Esophagus muscularis mucosa (tissue), 4 donors: ENCODE measurements at places on chromosomes 7 and 10. TPM values are rescaled to one million over a fixed set of nuclear protein-coding genes. Genes with fewer than 3 reads are reported as not detected.

DNA sequence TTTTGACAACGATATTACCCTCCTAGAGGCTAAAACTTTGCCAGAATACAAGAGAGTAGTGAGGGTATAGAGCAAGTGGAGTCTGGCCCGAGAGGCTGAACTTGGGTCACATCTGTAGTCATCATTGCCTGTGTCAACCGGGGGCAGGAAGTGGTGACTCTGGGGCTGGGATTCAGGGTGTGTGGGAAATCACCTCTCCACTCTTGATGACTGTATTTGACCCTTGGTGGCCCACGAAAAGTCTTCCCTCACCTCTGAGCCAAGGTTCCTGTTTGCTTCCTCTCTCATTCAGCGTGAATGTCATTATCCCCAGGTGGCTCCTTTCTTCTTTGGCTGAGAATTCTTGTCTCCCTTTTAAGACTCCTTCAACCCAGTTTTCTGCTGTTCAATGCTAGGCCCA, 240.4 kb downstream of the ABCA13 start:
- H3K27ac ChIP-seq = no peak overlapping the region
- H3K4me3 ChIP-seq = no peak overlapping the region
- H3K36me3 ChIP-seq = no peaks in the 10 kb centered on the region
- no peaks in the 10 kb centered on the region for H3K27me3 ChIP-seq

GRCh38 chr10:49335364-49335972, 36.5 kb downstream of the C10orf71 start:
- no peak overlapping the region for H3K27ac ChIP-seq
- peak; percentile 72 for DNase-seq
- H3K4me3 ChIP-seq = no peak overlapping the region

DNA sequence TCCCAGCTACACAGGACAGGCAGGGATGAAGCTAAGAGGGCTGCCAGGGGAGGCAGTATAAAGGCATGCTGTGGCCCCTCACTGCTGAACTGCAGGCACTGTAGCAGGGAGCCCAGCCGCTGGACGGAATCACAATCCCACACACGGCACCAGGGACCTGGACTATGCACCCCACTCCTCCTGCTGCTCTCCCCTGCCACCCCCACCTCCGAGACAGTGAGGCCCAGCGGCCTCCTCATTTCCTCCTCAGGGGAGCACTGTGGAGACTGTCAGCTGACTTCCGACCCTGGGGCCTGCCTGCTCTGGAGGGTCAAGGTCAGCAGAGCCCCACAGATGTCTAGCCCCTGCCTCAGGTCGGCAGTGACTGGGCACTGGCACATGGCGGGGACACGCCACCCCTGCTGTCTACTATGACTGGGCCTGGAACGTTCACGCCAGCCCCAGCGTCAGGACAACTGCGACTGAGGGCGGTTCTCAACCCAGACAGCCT, 92.7 kb downstream of the FAM53B start:
- H3K4me3 ChIP-seq = no peak overlapping the region
- peaks cover 88% of the 10 kb centered on the region for H3K4me1 ChIP-seq
- H3K27ac ChIP-seq = no peak overlapping the region
- peaks cover 5% of the 10 kb centered on the region for H3K36me3 ChIP-seq

Gene GAD2
- not detected for total RNA-seq

Gene TMEM178B
- total RNA-seq = 0.42 TPM

Gene GIMAP8
- total RNA-seq = 15.5 TPM

- no peaks in the 10 kb centered on the region for H3K36me3 ChIP-seq
- no peak overlapping the region for H3K4me3 ChIP-seq
- no peaks in the 10 kb centered on the region for H3K4me1 ChIP-seq
- H3K27ac ChIP-seq = no peak overlapping the region
- peak; percentile 90 for DNase-seq
Measured at GRCh38 chr7:32364581-32364980, 125.6 kb downstream of the LSM5 start.

- no peak for DNase-seq
- H3K27ac ChIP-seq = no peak overlapping the region
- H3K27me3 ChIP-seq = no peaks in the 10 kb centered on the region
- no peaks in the 10 kb centered on the region for H3K4me1 ChIP-seq
Measured at GRCh38 chr7:150311146-150311545, 12.0 kb upstream of the LRRC61 start.

DNA sequence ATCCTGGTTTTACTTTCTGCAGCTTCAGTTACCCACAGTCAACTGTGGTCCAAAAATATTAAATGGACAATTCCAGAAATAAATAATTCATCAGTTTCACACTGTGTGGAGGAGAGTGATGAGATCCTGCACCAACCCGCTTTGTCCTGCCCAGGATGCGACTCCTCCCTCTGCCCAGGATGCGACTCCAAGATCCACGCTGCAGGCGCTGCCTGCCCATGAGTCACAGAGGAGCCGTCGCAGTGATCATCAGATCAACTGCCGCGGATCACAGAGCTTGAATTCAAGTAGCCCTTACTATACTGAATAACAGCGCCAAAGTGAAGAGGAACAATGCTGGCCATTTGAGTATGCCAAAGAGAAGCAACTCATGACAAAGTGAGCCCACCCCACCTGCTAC, 61.5 kb downstream of the GRB10 start:
- H3K36me3 ChIP-seq = no peaks in the 10 kb centered on the region
- no peak overlapping the region for H3K27ac ChIP-seq
- DNase-seq = no peak
- peaks cover 49% of the 10 kb centered on the region for H3K4me1 ChIP-seq
- H3K4me3 ChIP-seq = no peak overlapping the region

DNA sequence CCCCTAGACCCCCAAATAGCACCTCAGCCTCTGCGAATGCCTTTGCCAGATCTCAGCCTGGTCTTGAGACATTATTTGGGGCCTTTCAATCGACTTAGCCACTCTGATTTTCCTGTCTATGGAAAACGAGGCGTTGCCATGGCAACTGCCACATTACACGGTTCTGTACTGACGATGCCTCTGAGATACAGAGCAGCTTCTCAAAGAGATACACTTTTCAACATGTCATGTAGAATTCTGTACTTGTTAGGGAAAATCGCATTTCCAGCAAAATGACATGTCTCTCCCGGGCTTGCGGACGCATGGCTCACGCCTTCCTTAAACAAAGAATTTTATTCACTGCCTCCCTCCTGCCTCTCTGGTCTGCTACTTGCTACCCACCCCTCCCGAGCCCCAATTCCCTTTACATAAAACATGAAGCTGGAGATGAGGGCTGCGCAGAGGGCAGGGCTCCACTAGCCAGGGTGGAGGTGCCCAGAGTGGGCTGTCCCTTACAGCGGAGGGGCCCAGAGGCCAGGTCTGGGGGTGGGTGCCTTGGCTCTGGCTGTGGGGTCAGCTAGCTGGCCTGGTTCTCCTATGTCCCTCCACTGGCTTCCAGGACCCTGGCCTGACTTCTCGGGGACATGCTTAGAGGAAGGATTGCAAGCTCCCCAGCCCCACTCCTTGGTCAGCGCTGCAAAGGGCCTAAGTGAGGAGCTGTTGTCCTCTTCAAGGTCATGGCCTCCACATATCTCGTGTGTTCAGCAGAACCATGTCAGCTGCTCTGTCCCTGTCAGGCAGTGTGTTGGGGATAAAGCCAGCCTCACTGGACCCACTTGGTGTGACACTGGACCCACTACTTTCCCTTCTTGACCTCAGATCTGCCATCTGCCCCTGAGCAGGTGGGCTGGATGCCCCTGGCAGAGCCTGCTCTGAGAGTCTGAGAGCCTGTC, 342.5 kb downstream of the RPS24 start:
- H3K4me1 ChIP-seq = no peaks in the 10 kb centered on the region
- no peak for DNase-seq
- no peak overlapping the region for H3K4me3 ChIP-seq

GRCh38 chr10:124955243-124955642, 13.3 kb downstream of the ZRANB1 start:
- H3K36me3 ChIP-seq = no peaks in the 10 kb centered on the region
- H3K27ac ChIP-seq = peak overlapping the region; percentile 18
- no peak overlapping the region for H3K4me3 ChIP-seq
- H3K4me1 ChIP-seq = peaks cover 58% of the 10 kb centered on the region

Gene PTPRN2
- total RNA-seq = 3.1 TPM

- H3K27me3 ChIP-seq = no peaks in the 10 kb centered on the region
- no peaks in the 10 kb centered on the region for H3K4me1 ChIP-seq
- no peak for DNase-seq
- no peaks in the 10 kb centered on the region for H3K36me3 ChIP-seq
- no peak overlapping the region for H3K27ac ChIP-seq
- no peak overlapping the region for H3K4me3 ChIP-seq
Measured at GRCh38 chr10:88121361-88121760, 257.9 kb downstream of the PTEN start.

GRCh38 chr7:52436278-52436677, 599.2 kb upstream of the POM121L12 start:
- H3K27ac ChIP-seq = no peak overlapping the region
- no peak overlapping the region for H3K4me3 ChIP-seq
- H3K4me1 ChIP-seq = no peaks in the 10 kb centered on the region
- no peaks in the 10 kb centered on the region for H3K27me3 ChIP-seq

- H3K4me3 ChIP-seq = no peak overlapping the region
- no peaks in the 10 kb centered on the region for H3K36me3 ChIP-seq
- no peak overlapping the region for H3K27ac ChIP-seq
Measured at GRCh38 chr10:121332829-121333765, 265.1 kb downstream of the FGFR2 start.

DNA sequence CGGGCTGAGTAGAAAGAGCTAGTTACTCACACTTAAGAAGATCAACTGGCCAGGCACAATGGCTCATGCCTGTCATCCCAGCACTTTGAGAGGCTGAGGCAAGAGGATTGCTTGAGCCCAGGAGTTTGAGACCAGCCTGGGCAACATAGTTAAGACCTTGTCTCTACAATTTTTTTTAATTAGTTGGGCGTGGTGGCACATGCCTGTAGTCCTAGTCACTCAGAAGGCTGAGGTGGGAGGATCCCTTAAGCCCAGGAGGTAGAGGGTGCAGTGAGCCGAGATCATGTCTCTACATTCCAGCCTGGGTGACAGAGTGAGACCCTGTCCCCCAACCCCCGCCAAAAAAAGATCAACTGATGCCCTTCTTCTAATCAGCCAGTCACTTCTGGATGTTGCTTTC, 74.6 kb upstream of the ATP6V0A4 start:
- DNase-seq = no peak
- H3K27me3 ChIP-seq = no peaks in the 10 kb centered on the region
- no peak overlapping the region for H3K4me3 ChIP-seq
- H3K36me3 ChIP-seq = peaks cover 26% of the 10 kb centered on the region

GRCh38 chr10:123685260-123685659, 19.1 kb downstream of the GPR26 start:
- H3K27me3 ChIP-seq = peaks cover 20% of the 10 kb centered on the region
- H3K27ac ChIP-seq = no peak overlapping the region
- DNase-seq = no peak
- H3K36me3 ChIP-seq = no peaks in the 10 kb centered on the region

DNA sequence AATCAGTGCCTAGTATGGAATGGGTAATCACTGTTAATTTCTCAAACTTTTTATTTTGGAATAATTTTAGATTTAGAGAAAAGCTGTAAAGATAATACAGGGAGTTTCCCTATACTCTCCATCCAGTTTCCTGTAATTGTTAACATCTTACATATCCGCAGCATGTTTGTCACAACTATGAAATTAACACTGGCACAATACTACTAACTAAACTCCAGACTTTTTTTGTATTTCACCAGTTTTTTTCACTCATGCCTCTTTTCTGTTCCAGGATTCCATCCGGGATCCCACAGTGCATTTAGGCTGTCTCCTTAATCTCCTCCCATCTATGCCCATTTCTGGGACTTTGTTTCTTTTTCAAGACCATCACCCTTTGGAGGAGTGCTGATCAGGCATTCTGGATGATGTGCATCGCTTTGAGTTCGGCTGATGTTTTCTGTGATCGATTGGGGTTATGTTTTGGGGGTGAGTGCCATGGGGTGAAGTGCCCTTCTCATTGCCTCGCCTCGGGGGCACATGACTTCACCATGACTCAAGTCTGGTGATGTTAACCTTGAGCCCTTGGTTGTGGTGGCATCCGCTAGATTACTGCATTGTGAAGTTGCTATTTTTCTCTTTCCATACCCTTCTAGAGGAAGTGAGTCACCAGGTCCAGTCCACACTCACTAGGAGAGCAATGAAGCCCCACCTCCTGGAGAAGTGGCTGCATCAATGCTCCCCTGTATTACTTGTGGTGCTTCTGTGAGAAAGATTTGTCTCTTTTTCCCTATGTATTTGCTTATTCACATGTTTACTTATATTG, 43.9 kb upstream of the GRB10 start:
- H3K27me3 ChIP-seq = no peaks in the 10 kb centered on the region
- no peaks in the 10 kb centered on the region for H3K4me1 ChIP-seq
- H3K36me3 ChIP-seq = no peaks in the 10 kb centered on the region
- no peak for DNase-seq
- H3K27ac ChIP-seq = no peak overlapping the region
- H3K4me3 ChIP-seq = no peak overlapping the region

Gene FGFBP3
- total RNA-seq = 1.0 TPM

- H3K4me1 ChIP-seq = no peaks in the 10 kb centered on the region
- H3K27me3 ChIP-seq = peaks cover 13% of the 10 kb centered on the region
- H3K27ac ChIP-seq = no peak overlapping the region
- no peak overlapping the region for H3K4me3 ChIP-seq
- DNase-seq = no peak
Measured at GRCh38 chr7:50353894-50354595, 49.5 kb downstream of the IKZF1 start.

GRCh38 chr7:112533591-112533990, 52.8 kb downstream of the LSMEM1 start:
- H3K36me3 ChIP-seq = no peaks in the 10 kb centered on the region
- H3K4me1 ChIP-seq = no peaks in the 10 kb centered on the region
- H3K27ac ChIP-seq = no peak overlapping the region
- DNase-seq = no peak
- H3K4me3 ChIP-seq = no peak overlapping the region
- no peaks in the 10 kb centered on the region for H3K27me3 ChIP-seq

DNA sequence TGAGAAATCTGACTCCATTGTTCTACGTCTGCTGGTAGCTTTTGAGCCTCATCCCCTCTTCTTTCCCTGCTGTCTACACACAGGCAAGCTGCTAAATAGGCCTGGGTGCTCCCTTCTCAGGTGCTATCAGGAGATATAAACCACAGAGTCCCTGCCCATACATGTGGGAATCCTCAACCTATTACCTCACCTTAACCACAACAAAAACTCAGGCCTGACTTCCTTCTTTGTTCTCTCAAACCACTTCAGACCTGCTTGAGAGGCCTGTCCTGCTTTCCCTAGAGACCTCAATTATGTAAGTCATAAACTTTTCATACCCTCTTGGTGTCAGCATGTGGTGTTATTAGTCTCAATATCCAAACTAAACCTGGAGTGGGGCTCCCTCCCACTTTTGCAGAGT, 75.0 kb upstream of the MAGI2 start:
- H3K27ac ChIP-seq = no peak overlapping the region
- no peak overlapping the region for H3K4me3 ChIP-seq
- no peaks in the 10 kb centered on the region for H3K27me3 ChIP-seq
- no peak for DNase-seq

Gene CNTNAP2
- 1.2 TPM for total RNA-seq

GRCh38 chr10:31359979-31360378, 41.0 kb downstream of the ZEB1 start:
- peaks cover 42% of the 10 kb centered on the region for H3K4me1 ChIP-seq
- DNase-seq = no peak
- no peak overlapping the region for H3K4me3 ChIP-seq
- peaks cover 13% of the 10 kb centered on the region for H3K36me3 ChIP-seq
- no peaks in the 10 kb centered on the region for H3K27me3 ChIP-seq

Gene PNLIPRP3
- not detected for total RNA-seq

GRCh38 chr7:3282457-3282856, 18.6 kb upstream of the SDK1 start:
- no peak overlapping the region for H3K4me3 ChIP-seq
- H3K4me1 ChIP-seq = no peaks in the 10 kb centered on the region
- DNase-seq = no peak
- H3K27me3 ChIP-seq = no peaks in the 10 kb centered on the region
- peak overlapping the region; percentile 44 for H3K27ac ChIP-seq

Gene ZNF425
- total RNA-seq = 3.6 TPM

- no peaks in the 10 kb centered on the region for H3K4me1 ChIP-seq
- H3K27me3 ChIP-seq = no peaks in the 10 kb centered on the region
- no peak for DNase-seq
- H3K4me3 ChIP-seq = no peak overlapping the region
- no peaks in the 10 kb centered on the region for H3K36me3 ChIP-seq
Measured at GRCh38 chr10:80672613-80673012, 134.9 kb downstream of the SH2D4B start.
